ENCODE measurements at places on chromosomes 13 and 19.
A peak's percentile ranks its signal among the peaks of the same experiment; 100 is the strongest.

- peak; percentile 94 for DNase-seq
These were observed at the start of gene STARD13 for GRCh38 chr13:33285420-33286124. Gene STARD13, minus strand, starts transcription at chr13:33285755. Its CDS starts 117 bp downstream, at chr13:33285638.

DNA sequence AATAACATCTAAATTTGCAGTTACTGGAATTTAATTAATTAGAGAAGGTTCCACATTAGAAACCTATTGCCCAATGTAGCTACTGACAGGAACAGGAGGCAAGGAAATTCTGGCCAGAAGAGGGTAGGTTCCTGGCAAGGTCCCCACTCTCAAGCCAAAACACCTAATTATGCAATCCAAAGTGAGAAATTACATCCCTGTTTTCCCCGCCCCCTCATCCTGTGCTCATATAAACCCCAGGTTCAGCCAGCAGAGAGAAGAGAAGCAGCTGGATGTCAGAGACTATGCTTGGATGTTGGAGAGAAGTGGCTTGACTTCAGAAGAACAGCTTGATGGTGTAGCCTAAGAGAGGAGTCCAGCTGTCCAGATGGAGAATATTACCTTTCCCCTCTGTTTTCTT lies 951.3 kb upstream of the PRR20A start:
- no peak for DNase-seq

- DNase-seq = no peak
These were observed 440.9 kb upstream of the KLF12 start for GRCh38 chr13:74574964-74575728.

DNA sequence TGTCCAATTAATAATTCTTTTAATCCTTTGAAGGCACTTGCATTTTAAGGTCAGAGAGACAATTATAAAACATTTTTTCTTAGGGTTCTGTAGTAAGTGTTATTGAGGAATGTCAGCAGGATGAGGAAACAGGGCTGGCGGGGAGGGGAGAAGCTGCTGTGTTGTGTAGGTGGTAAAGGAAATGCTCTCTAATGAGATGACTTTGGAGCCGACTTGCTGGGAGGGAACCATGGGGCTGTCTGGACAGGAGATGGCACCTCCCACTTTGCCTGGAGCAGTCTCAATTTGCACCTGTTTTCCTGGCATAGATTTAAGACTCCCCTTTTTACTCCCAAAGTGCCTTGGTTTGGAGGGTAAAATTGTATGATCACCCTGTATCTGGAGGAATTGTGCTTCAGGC lies 230.4 kb downstream of the ATP8A2 start:
- DNase-seq = no peak

DNA sequence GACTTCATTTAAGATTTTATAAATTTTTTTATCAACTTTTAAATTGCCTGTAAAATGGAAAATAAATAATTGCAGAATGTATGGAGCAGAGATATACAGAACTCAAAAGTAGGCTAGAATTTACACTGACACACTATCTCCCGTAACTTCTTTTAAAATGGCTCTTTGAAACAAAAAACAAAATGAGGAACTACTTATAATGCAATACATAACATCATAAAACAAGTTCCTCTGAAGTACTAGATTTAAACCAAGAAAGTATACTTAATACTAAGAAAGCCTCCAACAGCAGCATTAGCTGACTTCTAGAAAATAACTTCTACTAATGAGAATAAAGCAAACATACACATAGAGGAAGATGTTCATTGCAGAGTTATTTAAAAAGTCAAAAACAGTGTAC lies 17.0 kb downstream of the RBM26 start:
- no peak for DNase-seq

GRCh38 chr13:99967498-99967868 lies 4.1 kb downstream of the ZIC5 start:
- DNase-seq = no peak

GRCh38 chr13:73370066-73370465 lies 311.3 kb downstream of the KLF5 start:
- no peak for DNase-seq

GRCh38 chr13:97124915-97125809 lies 97.0 kb upstream of the MBNL2 start:
- DNase-seq = no peak

- no peak for DNase-seq
These were observed 24.1 kb upstream of the WDR18 start for GRCh38 chr19:960020-960419.

GRCh38 chr13:73754727-73755292 lies 379.4 kb downstream of the KLF12 start:
- DNase-seq = peak; percentile 35

DNA sequence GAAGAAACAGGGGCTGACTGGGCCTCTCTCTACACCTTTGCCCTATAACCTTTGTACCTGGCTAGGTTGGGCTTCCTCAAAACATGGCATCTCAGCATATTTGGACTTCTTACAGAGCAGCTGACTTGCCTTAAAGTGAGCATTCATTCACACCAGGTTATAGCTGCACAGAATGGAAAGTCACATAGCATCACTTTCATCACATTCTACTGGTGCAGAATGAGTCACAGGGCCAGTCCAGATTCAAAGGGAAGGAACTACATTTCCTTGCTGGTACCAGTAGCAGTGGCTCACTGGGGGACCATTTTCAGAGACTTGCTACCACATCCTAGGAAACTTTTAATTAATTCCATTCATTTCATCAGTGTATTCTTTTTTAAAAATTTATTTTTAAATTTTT lies 20.3 kb upstream of the TPTE2 start:
- no peak for DNase-seq

- DNase-seq = no peak
These were observed 2.1 kb upstream of the RAVER1 start for GRCh38 chr19:10335352-10335985.

- DNase-seq = no peak
These were observed 428.5 kb downstream of the GPC6 start for GRCh38 chr13:93655154-93655553.

- no peak for DNase-seq
These were observed 68.3 kb downstream of the DNAJC3 start for GRCh38 chr13:95745289-95745688.

DNA sequence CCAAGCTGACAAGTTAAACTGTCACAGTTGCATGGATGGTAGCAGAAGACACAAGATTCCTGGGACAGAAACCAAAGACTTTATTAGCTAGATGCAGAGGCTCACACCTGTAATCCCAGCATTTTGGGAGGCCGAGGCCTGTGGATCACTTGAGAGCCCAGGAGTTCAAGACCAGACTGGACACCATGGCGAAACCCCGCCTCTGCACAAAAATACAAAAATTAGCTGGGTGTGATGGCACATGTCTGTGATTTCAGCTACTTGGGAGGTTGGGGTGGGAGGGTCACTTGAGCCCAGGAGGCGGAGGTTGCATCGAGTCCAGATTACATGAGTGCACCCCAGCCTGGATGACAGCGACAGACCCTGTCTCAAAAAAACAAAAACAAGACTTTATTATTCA lies 346.6 kb downstream of the IRS2 start:
- no peak for DNase-seq

GRCh38 chr13:21546372-21546771 lies 57.6 kb downstream of the MICU2 start:
- no peak for DNase-seq

DNA sequence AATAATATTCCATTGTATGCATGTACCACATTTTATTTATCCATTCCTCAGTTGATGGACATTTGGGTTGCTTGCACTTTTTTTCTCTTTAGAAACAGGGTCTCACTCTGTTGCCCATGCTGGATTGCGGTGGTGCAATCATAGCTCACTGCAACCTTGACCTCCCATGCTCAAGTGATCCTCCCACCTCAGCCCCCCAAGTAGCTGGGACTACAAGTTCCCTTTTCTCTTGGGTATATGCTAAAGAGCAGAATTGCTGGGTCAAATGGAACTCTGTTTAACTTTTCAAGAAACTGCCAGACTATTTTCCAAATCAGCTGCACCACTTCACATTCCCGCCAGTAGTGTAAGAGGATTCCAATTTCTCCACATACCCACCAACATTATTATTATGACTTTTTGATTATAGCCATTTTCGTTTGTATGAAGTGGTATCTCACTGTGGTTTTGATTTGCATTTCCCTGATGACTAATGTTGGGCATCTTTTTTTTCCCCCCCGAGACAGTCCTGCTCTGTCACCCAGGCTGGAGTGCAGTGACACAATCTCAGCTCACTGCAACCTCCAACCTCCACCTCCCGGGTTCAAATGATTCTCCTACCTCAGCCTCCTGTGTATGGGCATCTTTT lies 7.6 kb upstream of the IPO5 start:
- DNase-seq = no peak

DNA sequence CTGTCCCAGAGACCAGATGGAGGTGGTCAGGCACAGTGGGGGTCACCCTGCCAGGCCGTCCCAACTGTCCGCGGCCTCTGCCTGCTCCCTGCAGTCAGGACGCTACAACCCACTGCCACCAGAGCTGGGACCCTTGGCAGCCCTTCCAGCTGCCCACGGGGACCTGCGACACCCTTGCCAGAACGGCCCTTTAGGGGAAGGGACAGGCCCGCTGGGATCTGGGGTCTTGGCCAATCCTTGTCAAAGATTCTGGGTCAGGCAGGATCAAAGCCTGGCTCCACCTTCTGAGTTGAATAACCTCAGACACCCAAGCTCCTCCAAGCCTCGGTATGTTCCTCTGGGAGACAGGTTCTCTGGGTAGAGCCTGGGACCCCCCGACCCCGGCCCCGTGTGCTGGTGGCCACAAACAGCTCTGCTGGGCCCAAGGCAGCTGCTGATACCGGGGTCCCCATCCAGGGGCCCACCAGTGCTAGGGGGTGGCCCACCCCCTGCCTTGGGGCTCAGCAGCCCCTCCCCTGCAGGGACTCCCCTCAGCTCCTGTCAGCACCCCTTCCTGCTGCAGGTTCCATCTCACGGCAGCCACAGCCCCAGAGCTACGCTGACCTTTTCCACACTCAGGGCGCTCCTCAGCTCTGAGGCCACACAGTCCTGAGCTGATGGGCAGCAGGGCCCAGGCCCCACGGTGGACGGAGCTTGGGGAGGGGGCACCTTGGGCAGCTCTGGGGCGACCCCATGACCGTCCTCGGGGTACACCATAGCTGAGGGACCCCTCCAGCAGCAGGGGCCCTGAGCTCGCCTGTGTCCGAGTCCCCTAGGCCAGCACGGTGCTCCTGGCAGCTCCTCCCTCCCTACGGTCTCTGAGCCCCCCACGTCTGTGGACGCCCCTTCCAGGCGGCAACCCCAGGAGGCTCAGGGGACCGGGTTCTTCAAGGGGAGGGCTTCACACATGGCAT lies 18.4 kb downstream of the SBNO2 start:
- no peak for DNase-seq

GRCh38 chr13:98366010-98366409 lies 188.9 kb upstream of the RNF113B start:
- no peak for DNase-seq

DNA sequence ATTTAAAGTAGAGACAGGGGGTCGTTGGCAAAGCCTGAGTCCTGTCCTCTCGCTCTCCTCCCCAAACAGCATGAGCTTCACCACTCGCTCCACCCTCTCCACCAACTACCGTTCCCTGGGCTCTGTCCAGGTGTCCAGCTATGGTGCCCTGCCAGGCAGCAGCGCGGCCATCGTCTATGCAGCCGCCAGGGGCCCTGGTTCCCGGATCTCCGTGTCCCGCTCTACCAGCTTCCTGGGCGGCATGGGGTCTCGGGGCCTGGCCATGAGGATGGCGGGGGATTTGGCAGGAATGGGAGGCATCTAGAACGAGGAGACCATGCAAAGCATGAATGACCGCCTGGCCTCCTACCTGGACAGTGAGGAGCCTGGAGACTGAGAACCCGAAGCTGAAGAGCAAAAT lies 1117.2 kb upstream of the MIR17HG start:
- no peak for DNase-seq

- DNase-seq = no peak
These were observed 14.5 kb downstream of the PLIN4 start for GRCh38 chr19:4503825-4504170.

- no peak for DNase-seq
These were observed 109.8 kb upstream of the FREM2 start for GRCh38 chr13:38577048-38577447.

- no peak for DNase-seq
These were observed 15.4 kb downstream of the RB1 start for GRCh38 chr13:48318821-48319511.

DNA sequence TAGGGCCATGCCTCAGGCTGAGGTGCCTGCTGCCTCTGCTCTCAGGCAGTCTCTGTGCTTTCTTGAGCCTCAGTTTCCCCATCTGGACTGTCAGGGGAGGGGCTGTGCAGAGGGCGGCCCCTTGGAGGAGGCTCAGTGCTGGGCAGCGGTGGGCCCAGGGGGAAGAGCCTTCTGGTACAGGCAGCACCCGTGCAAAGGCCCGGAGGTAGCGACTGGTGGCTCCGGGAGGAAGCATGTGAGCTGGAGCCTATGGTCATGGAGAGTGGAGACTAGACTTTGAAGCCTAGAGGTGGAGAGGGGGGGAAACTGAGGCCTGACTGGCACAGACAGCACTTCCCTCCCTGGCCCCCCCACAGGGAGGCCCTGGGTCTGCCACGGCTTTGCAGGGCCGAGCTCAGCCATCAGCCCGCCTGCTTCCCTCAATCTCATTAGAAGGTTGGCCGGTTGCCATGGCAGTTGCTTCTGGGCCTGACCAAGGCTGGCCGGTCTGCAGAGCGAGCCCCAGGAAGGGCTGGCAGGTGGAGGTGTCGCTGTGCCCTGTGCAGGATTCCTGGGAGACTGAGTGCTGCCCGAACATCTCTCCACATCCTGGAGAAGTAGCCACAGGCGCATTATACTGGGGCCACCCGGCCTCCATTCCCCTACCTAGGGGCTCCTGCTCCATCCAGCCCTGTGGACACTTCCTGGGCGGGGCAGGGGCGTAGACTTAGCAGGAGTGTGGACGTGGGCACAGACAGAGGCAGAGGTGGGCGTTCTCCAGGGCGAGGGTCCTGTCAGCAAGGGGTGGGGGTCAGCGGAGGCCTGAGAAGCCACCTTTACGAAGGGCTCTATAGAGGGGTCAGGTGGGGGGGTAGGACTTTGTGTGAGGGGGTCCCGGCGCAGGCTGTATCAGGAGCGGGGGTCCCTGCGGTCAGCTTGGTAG lies 53.2 kb downstream of the CRTC1 start:
- DNase-seq = no peak

GRCh38 chr13:76226941-76227340 lies 590.8 kb downstream of the LMO7 start:
- DNase-seq = no peak

DNA sequence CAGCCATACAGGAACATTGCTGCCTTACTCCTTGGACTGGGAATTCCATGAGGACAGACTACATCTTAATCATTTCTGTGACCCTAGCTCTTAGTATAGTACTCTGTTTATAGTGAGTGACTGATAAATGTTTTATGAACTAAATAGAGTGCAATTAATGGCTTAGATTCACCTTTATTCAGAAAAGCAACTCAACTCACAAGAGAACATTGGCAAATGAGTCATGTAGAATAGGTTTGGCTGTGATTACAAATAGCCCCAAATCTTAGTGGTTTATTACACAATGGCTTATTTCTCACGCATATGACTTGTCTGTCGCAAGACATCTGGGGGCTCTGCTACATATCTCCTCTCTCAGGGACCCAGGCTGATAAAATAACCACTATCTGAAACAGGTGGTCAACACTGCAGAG lies 121.6 kb upstream of the KL start:
- DNase-seq = no peak

GRCh38 chr19:29505097-29505824 lies 20.5 kb upstream of the VSTM2B start:
- DNase-seq = no peak

GRCh38 chr13:39547108-39547507 lies 55.9 kb downstream of the LHFPL6 start:
- DNase-seq = no peak
